ENCODE measurements at places on chromosomes 1 and 21.

GRCh38 chr21:38307771-38308531 lies 51.2 kb downstream of the KCNJ15 start:
- DNase-seq, result no peak

DNA sequence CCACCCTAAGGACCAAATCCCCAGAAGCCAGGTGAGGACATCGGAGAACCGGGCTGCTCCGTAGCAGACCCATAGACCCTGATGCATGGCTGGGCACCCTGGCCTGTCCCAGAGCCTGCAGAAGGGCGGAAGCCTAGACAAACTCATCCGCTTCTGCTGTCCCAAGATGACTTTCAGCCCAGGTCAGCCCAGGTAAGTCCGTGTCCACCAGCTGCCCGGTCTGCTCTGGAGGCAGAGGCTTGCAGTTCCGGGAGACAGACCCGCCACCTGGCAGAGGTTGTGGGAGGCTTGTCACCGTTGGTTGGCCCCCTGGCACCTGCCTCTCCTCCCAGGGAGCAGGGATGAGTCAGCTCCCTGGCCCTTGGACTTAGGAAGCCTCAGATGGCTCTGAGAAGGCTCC lies 22.8 kb upstream of the POFUT2 start:
- DNase-seq, result no peak

GRCh38 chr1:248786156-248786555 lies 30.6 kb upstream of the LYPD8 start:
- no peak for DNase-seq

GRCh38 chr21:23968008-23968407 lies 1639.3 kb downstream of the MRPL39 start:
- no peak for DNase-seq

DNA sequence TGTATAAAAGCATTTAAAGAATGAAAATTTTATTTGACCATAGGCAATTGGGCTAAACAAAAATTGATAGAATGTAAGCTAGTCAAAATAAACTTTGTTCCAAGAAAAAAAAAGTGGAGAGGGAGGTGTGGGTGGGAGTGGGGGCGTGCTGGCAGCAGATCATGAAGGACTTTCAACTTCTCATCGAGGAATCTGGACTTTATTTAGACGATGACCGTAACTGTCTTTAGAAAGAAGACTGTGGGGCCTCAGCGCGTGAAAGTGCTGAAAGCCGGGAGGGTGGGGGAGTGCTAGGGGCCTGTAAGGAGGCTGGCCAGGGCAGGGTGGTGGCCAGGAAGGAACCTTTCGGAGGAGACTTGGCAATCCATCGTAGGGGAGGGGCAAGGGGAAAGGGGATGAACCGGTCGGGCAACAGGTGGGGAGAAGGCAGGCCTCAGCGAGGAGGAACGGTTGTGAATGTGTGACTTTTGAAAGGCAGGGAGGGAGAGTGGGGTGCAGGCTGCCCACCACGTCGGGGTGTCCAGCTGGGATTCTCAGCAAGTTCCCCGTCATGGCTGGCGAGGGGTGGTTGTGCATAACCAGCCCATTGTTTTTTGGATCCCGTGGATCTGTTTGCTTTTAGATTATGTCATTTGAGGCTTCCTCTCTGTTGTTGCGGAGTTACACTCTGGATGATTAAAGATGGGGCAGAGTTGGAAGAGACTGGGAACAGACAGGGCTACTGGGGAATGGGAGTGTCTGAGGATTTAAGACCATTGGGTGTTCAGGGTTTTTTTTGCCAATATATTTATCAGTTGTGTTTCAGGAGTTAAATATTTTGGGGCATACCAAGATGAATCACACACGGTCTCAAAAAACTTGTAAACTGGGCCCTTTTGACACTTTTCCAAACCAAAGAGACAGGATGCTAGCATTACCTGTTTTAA lies 35.5 kb downstream of the HUNK start:
- DNase-seq, result peak; percentile 34

GRCh38 chr21:30935121-30935888 lies 53.9 kb upstream of the KRTAP11-1 start:
- DNase-seq, result no peak
